ENCODE measurements at places on chromosomes 3 and 15.

GRCh38 chr15:74857082-74857655 is 14.2 kb upstream of the ULK3 start:
- peak; percentile 71 for DNase-seq

DNA sequence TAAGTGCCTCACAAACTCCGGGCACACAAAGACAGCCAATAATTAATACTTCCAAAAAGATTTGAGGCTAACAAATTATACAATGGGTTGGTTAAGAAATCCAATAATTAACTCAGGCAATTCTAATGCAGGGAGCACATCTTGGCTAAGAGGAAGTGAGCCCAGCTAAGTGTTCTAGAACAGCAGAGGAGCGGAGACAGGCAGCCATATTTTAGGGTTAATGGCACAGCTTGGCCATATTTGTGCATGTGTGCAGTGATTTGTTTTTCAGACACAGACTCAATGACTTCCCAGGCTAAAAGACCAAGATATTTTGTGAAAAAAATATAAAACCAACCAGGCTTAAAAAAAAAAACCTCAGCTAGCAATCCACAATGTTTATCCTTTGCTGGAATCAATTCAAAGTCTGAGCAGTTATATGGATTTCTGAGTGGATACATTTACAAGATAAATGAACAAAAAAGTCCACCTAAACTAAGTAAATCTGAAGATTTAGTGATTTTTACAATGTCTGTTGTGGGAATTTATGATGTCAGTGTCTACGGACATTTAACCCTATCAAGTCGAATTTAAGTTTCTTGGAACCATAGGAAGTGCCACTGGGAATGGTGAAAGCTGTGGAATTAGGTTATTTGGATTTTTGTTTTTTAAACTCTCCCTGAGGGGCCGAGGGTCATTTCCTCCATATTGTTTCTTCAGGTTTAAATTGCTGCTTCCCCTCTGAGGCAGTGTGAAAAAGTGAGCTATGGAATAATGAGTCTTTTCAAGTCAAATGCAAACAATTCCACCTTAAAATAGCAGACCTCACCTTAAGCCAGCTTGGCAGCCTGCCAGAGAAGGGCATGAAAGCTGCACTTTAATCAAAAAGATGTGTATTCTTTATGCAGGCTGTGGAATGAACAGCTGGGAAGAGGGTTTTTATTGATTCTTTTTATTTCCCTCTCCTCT is 413.7 kb upstream of the TBL1XR1 start:
- DNase-seq = peak; percentile 85

DNA sequence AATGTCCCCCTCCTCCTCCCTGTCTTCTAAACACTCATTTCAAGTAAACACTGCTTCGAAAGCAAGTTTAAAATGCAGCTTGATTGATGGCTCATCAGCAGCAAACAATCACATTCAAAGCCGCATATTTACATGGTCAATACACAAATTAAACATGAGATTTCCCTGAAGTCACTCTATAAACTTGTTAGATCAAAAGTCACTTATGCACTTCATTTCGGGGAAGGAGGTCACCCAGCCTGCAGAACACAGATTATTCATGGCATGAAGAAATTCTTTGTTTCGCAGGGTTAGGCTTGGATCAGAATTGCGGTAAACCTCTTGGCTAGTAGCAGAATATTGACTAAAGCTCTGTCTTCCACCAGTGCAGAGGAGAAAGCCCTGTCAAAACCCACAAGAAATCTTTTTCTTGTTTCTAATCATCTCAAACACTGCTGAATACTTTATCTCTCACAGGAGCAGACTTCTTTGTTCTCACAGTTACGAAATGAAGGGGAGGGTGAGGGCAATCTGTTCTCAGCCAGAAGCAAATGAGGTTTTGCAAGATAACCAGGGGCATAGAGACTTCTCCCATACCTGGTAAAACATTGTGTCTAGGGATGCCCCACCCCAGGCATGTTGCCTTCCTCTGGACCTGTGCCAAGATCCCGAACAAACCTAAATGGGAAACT is 133.3 kb upstream of the CHL1 start:
- DNase-seq = no peak

- peak; percentile 57 for DNase-seq
Measured at GRCh38 chr3:124277144-124277890, 285.4 kb upstream of the ROPN1 start.

DNA sequence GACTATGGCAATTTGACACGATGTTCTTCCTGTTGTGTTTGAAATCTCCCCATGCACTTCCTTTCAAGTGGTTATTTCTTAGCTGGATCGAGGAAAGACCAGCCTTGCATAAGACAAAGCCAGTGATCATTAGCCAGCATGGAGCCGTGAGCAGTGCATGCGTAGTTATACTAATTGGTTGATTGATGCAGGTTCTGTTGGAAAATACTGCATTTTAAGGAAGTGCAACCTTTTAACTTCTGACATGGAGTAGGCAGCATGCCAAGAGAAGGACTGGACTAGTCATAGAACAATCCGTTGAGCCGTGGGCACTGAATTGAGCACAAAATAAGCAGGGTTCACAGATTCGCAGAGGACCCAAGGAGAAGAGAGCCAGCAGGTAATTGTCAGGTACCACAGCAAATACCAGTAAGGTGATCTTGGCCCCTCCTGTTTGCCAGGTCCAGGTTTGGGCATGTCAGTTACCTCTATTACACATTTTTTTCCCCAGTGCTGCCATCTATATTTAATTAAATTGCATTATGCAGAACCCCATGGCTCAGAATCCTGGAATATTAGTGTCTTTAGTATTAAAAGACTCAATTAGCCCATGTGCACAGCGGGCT is 29.0 kb upstream of the BCL6 start:
- no peak for DNase-seq

DNA sequence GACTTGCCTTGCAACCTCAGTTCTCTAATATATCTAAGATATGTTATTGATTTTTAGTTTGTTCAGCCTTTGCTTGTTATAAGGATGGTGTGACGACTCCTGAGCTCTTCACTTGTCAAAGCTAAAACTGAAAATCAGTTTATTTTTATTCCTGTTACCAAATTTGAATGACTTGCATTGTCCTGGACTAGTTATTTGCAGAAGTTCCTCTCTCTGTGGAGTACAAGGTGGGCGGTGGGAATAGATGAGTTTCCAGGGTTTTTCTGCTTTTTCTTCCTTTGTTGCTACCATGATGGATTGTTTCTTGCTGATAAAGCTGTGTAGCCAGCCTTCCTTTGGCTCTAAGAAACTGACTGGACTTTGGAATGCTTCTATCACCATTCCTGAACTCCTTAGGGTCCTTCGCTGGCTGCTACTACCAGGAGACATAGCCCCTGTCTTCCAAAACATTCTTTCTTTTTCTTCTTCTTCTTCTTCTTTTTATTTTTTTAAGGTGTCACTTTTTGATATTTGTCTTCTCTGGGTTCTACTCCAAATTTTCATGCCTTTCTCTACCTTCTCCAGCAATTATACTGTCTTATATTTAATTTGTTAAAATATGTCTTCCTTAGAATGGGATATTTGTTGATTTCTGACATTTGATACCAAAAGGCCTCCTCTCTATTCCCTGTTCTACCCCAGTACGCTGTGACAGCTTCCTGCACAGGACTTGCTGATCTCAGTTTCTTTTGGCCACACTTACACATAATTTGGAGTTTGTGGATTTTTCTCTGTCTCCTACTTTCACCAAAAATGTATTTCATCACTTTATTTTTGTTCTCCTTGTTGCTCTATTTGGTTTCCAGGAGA is 145.1 kb upstream of the THRB start:
- no peak for DNase-seq

GRCh38 chr3:138692152-138692551 is 83.6 kb downstream of the FAIM start:
- DNase-seq = no peak

- no peak for DNase-seq
Measured at GRCh38 chr3:94028093-94028837, at the start of gene STX19. STX19 (minus strand) TSS chr3:94028597; CDS start chr3:94015269, 13,328 bp downstream.

DNA sequence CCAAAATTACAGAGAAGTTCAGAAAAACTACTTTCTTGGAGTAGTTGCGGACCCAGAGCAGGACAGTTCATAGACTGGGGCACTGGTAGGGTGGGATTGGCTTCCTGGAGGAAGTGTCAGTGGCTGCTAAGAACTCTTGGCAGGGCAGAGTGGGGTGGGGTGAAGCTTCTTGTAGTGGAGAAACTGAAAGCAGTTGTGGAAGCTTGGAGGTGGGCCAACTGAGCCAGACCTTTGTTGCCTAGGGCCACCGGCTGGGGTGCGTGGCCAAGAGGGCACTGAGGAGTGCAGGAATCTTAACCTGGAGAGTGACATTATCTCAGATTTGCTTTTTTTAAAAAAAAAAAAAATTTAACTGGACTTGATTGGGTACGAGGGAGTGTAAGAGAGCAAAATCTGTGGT is 3.1 kb downstream of the KAT2B start:
- DNase-seq = peak; percentile 88

DNA sequence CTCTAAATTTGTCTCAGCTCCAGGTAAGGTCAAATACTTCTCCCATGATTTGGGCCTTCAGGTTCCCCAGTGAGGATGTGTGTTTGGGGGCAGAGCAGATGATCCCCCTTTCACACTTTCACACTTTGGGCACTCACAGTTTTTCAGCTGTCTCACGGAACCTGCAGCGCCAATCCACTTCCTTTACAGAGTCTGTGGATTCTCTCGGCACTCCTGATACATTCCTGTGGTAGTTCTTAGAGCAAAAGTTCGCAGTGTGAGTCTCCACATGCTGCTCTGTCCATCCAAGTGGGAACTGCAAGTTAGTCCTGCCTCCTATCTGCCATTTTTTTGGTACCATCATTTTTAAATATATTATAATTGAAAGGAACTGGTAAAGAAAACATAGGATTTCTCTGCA is 20.2 kb upstream of the CPOX start:
- DNase-seq = no peak

DNA sequence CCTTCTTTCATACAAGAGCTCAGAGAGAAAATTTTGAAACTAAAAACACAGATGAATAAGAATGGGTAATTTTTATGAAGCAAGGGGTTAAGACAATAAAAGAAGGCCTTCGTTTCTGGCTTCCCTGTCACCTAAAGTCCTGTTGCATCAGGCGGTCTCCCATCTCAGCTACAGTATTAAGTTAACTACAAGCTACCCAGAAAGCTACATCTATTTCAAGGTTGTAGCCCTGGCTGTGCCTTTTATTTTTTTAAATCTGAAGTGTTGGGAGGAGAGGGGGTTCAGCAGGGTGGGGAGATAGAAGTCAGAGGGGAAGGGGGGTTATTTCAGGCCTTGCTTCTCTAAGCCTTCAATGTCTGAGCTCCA is 183.3 kb downstream of the TPRG1 start:
- DNase-seq = no peak

- DNase-seq = no peak
Measured at GRCh38 chr3:66297900-66298299, 77.1 kb downstream of the SLC25A26 start.

- no peak for DNase-seq
Measured at GRCh38 chr3:52923963-52924362, 26.6 kb upstream of the STIMATE start.

- DNase-seq = peak; percentile 55
Measured at GRCh38 chr3:194395778-194396538, 3.1 kb downstream of the GP5 start.

DNA sequence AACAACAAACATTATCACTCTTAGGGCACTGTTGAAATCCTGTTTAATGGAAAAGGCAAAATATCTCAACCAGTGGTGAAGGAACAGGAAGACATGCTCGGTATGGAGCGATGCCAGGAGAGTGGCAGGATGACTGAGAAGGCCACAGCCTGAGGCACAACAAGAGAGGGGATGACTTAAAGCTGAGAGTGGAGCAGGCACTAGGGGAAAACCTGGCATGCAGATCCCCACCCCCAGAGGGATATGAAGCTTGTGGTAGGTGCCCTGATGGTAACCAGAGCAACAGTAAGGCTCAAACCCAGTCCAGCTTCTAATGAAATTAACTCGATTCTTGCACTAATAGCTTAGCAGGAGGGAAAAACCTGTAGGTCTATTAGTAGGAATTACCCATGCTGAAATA is 40.4 kb downstream of the LYSMD4 start:
- DNase-seq = no peak

GRCh38 chr15:65914981-65915925 is 46.0 kb downstream of the RAB11A start:
- no peak for DNase-seq

DNA sequence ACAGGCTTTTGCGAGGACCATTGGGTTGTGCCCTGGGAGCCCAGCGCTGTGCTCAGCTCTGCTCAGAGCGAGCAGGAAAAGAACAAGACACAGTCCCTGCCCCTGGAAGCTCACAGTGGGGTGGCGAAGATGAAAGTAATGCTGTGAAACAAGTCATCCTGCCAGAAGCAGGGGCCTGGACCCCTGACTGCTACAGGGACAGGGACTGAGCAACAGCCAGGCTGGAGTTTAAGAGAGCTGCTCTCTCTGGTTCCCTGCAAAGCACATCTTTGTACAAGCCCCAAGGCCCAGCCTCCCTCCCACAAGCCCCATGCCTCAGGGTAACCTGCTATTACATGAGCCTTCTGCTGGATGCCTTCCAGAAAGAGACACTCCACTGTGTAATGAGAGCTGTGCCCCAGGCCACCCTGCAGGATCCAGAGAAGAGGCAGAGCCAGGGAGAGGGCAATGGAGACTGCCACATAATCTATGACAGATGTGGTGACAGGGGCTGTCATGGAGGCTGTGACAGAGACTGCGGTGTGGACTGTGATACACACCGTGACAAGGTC is 7.1 kb upstream of the HCN4 start:
- DNase-seq = no peak

GRCh38 chr15:88834211-88834812 is 31.1 kb downstream of the ACAN start:
- DNase-seq = peak; percentile 45

- peak; percentile 87 for DNase-seq
Measured at GRCh38 chr15:52678468-52679231, 538 bp downstream of the ATOSA start.

DNA sequence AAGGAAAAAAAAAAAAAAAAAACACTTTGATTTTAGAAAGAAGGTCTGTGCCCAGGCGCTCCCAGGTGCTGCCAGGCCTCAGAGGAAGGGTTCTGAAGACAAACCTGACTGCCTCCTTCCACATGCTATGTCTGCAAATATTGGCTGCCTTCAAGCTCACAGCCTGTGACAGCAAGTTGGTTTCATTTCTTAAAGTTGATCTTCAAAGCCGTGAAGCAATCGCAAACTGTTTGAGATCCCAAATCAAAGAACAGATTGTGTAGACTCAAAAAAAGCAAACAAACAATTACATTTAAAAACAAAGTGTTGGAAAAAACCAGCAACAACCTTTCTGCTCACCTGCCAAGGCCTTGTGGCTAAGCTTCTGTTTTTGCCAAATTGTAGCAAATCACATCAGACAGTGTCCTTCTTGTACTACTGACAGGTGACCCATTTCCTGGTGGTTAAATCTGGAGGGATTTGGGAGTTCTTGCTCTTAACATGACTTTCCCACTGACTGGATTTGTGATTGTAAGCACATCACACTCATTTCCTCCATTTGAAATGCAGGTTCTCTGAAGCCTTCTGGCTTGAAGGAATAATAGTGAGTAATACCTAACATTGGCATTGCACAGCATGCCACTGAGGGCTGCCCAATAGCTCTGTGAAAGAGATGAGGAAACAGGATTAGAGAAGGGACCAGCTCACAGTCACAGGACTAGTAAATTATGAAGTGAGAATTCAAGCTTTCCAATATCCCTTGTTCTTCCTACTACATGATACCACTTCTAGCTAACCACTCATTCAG is 502.4 kb downstream of the LPP start:
- DNase-seq = no peak

GRCh38 chr15:85993116-85993515 is 86.6 kb upstream of the AGBL1 start:
- DNase-seq = no peak

- no peak for DNase-seq
Measured at GRCh38 chr3:180707896-180708295, 28.6 kb upstream of the CCDC39 start.

GRCh38 chr3:177516158-177517011 is 319.1 kb upstream of the TBL1XR1 start:
- no peak for DNase-seq
